Effector CD8-positive, alpha-beta T cell (primary cell): ENCODE measurements at places on chromosomes 4 and X.

DNA sequence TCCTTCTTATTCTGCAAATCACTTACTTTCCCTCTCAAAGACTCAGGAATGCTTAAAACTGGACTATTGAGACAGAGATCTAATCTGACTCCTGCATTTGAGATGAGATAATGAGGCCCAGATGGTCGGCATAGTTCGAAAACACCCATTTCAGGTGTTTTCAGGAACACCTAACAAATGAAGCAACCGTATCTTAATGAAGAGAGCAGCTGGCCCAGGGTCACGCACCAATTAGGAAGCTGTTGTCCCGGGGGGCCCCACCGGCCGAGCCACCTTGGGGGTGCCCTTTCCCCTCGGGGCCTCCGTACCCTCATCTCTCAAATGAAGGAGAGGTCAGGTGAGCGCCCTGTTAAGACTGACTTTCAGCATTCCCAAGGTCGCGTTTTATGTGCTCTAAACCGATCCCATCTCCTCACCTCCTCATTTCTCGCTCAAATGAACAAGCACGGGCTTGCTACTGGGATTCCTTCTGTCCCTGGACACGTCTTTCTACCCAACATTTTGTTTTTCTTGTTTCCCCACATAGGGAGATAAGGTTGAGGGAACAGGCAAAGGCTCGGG, 824 bp downstream of the LRPAP1 start:
- no peak for DNase-seq

- no peak for DNase-seq
These were observed 260.6 kb downstream of the NKX6-1 start for GRCh38 chr4:84238247-84239090.

DNA sequence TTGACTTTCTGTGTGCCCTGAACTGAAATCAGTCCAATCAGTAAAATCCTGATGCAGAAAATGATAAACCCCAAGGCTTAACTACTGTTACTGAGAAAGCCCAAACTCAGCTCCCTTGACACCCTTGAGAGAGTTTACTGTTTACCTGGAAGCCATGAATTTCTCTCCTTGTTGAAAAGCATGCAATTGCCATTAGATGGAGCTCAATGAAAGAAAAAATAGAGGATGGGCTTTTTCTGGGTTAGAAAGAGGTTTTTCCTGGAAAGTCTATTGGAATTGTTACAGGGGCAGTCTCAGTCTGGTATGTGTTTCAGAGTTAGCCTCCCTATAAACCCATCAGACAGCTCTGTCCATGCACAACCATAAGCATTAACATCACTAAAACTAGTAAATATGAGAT, 66.4 kb upstream of the C4orf54 start:
- no peak for DNase-seq

DNA sequence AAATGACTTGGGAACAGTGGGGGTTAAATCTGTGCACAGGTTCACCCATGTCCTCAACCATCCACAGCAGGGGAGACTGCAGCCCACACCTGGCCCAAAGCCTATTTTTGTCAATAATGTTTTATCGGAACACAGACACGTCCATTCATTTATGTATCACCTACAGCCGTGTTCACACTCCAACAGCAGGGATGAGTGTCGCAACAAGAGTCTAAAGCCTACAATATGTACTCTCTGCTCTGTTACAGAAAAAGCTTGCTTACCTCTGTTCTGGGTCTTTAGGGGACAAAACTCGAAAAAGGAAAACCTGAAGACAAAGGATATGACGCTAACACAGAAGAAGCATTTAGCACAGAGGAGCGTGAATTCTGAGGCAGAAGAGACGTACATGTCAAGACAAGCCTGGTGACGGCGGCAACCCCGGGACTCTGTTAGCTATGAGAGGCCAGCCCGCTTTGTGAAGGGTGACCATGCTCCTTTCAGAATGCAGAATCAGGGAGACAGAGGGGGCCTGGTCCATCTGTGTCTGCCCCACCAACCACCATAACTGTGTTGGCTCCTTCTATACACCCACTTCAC, 45.5 kb downstream of the AFAP1 start:
- no peak for DNase-seq

- DNase-seq, result no peak
These were observed 1.1 kb upstream of the GNPDA2 start for GRCh38 chr4:44727471-44727870.

- DNase-seq, result no peak
These were observed 177.4 kb upstream of the SCML1 start for GRCh38 chrX:17559728-17560379.

DNA sequence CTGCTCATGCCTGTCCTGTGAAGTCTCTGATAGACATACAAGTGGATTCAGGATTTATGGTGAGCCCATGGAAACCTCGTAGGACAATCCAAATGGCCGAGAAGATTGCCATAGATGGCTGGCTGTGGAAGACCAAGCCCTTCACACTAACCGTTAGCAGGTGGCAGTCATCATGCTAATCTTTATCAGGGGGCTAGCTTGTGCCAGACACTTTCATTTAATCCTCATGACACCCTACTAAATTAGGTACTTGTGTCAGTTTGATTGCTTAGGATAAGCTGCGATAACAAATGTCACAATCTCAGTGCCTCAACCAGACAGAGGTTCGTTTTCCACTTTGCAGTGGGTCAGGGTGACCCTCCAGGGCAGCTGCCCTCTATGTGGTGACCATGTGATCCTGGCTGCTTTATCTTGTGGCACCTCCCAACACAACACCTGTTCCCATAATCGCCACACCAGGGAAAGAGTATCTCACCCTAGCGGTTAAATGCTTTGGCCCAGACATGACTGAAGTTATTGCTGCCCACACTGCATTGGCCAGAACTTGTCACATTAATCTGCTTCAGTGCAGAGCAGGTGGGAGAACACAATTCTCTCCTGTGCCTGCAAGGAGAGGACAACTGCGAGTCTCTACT, 60.8 kb downstream of the REPS2 start:
- DNase-seq, result no peak

DNA sequence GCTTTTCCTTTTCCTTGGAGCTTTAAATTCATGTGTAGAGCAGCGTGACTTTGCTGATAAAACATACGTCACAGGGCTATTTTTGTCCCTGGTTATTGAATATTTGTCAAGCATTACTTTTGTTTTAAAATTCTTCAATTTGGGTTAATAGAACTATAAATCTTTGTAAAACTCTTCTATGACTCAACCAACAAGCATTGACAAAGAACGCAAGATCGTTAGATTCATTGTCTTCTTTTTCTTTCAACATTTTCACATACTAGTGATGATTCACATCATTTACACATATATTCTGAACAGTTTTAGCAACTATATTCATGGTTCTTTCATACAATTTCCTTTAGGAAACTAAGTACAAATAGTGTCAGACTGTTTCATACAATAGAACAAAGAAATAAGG, 72.0 kb upstream of the GPM6A start:
- DNase-seq, result no peak

GRCh38 chr4:153297116-153297515, 47.4 kb upstream of the MND1 start:
- no peak for DNase-seq

DNA sequence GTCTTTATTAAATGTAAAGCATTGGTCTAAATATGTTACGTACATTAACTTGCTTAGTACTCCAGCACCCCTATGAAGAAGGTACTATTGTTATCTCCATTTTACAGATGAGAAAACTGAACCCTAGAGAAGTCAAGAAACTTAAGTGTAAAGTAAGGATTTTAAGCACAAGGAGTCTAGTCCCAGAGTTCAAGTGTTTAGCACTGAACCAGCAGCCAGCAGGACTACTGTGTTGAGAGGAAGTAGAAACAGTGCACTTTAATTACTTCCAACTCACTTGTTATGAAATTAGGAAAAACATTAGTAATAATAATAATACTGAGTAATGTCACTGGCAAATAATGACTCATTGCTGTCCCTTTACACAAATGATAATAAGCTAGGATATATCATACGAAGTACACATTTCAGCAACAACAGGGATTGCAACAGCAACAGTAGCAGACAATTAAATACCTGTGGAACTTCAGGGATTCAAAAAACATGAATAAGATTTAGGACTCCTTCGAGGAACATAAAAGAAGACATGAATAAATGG, 548.1 kb upstream of the HS3ST1 start:
- no peak for DNase-seq

GRCh38 chr4:152101556-152102435, 341.0 kb upstream of the GATB start:
- no peak for DNase-seq

GRCh38 chr4:18684932-18685331, 663.4 kb upstream of the LCORL start:
- DNase-seq, result no peak

- no peak for DNase-seq
These were observed 158.5 kb upstream of the ARSJ start for GRCh38 chr4:114137984-114138383.

GRCh38 chrX:53048169-53049126, at the start of gene GPR173:
GPR173 (plus strand) TSS chrX:53048789; CDS start chrX:53076622, 27,833 bp downstream.
- no peak for DNase-seq

DNA sequence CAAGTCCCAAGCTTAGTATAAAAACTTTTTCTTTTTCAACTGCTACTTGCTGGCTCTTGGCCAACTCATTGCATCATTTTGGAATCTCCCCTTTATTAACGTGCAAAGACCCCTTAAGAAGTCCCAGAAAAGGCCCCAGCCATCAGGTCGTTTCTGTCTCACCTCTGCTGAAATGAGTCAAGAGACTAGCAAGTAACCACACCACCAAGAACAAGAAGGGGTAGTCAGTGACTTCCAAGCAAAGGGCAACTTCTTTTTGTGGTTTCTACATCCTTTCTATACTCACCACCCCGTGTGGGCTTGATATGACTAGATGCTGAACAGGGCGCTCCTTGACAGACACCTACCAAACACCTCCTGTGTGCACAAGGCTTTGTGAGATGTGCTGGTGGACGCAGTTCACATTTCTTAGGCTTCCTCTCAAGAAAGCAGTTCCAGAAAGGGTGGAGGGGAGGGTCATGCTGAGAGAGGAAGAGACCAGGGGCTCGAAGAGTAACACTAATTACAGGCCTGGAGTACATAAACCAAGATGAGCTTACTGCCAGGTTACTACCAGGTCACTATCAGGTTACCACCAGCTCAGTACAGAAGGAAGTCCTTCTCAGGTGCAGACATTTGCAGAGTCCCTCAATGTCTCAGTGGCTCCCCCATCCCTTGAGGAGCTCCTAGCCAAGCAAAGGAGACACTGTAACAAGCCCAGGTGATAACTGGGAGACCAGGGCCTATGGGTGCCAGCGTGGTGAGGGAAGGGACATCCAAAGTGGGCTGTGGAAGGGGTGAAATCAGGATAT, 19.3 kb downstream of the JAKMIP1 start:
- no peak for DNase-seq

DNA sequence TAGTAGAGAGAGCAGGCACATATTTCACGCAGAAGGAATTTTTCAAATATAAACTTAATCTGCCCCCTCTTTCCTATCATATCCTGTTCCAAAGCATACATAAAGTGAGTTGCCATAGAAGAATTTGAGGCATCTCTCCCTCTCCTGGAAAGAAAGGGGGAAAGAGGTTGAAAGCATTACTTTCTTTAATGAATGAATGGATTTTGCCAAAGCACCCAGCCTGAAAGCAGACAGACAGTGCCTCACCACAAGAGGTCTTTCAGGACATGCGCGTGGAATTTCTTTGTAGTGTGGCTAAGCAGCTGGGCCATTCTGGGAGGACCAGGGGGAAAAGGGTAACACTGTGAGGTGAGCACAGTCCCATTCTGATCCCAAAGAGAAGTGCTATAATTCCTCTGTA, 651.4 kb downstream of the IQCM start:
- DNase-seq, result no peak

- DNase-seq, result no peak
These were observed 170.6 kb downstream of the ZC4H2 start for GRCh38 chrX:64805683-64806082.

GRCh38 chr4:42267724-42268123, 115.3 kb upstream of the BEND4 start:
- DNase-seq, result no peak

DNA sequence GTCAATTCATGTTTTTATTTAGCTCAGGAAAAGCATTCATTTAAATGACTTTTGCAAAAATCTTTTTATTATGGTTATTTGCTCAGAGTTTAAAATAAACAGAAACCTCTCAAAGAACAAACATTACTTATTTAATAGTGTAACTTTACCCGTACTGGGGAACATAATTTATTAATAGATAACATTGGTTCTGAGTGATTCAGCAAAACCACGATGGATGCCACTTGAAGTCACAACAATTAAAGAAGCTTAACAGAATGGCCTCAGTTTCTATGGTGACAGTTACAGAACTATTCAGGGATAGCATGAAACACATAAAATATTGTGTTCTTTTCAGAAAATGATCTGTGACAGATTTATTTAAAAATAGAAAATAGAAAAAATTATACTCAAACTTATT, 368.7 kb downstream of the CCSER1 start:
- DNase-seq, result no peak

GRCh38 chr4:118714682-118715081, 29.5 kb downstream of the METTL14 start:
- DNase-seq, result no peak

DNA sequence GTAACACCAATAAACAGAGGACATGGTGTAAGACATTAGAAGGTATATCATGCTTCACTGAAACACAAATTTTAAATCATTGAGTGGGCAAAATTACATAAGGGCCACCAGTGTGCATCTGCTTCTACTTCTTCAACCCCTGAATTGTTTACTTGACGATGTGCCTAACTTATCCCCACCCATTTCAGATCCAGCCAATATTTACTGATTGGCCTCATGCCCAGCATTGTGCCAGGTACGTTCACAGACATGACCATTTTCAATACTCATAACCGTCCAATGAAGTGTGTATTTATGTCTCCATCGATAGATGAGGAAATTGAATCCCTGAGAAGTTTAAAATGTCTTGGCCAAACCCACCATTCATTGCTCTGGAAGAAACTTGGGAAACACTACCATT, 208.3 kb upstream of the MID1 start:
- no peak for DNase-seq

GRCh38 chr4:132101526-132101925, 1047.6 kb upstream of the PCDH10 start:
- DNase-seq, result no peak

DNA sequence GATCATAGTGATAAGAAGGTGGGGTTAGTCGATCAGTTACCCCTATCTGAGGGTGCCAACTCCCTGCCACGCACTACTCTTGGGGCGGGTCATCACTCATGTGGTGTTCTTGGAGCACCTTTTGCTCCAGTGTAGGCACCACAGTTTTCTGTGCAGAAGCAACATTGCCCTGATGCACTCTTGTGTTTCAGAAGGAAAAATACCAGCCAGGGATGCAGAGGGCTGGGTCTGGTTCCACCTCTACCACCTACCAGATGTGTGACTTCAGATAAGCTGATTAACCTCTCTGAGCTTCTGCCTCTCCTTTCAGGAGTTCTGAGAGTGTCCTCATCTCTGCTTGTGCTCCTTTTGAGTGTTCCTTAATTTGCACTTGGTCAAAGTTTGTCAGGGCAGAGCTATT, 29.9 kb upstream of the PROM1 start:
- no peak for DNase-seq
